ENCODE measurements at places on chromosomes 7 and 10. TPM values are rescaled to one million over a fixed set of nuclear protein-coding genes. Genes with fewer than 3 reads are reported as not detected.

The GJD4 gene
- not detected for total RNA-seq

The CYP2C19 gene
- 121 TPM for total RNA-seq

The CPA4 gene
- total RNA-seq = not detected

The BMI1 gene
- total RNA-seq = 24.6 TPM

The ZNF239 gene
- total RNA-seq = 1.5 TPM

The PLXDC2 gene
- 5.1 TPM for total RNA-seq

The AVL9 gene
- 16.1 TPM for total RNA-seq

The ZC3HAV1L gene
- 3.1 TPM for total RNA-seq

The ELFN1 gene
- 3.3 TPM for total RNA-seq

The SAMD9L gene
- 4.2 TPM for total RNA-seq

The FEZF1 gene
- total RNA-seq = not detected

The SMO gene
- 16.3 TPM for total RNA-seq
